H54 (cell line): ENCODE measurements at places on chromosomes 11 and 22.

DNA sequence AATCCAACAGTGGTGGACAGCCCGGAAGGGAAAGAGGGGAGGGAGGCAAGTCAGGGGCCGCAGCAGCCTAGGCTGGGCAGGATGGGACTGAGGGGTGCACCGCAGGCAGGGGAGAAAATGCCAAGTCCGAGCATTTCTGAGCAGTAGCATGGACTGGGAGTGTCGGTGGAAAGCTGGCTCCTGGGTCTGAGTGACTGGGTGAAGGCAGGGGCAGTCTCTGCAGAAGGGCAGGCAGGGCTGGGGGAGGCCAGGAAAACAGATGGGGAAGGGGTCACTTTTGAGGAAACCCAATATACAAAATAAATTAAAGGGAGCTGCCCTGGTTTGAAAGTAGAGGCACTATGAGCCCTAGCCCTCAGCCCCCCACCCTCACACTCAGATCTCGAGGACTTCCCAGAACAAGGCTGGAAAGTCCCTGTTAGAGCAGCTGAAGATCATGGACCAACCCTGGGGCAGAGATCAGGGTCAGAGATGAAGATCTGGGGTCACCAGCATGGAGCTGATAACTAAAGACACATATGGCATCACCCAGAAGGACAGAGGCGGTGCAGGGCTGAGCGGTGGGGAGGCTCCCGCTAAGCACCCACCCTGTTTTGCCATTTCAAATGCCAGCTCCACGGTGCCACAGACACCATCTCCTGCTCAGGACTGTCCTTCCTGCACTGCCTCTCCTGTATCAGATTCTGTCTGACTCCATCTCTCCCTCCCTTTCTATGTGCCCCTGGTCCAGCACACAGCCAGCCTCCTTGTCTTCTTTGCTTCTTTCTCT lies 32.4 kb upstream of the ETS1 start:
- no peak for DNase-seq

GRCh38 chr11:128574576-128575011 lies 12.8 kb downstream of the ETS1 start:
- DNase-seq: no peak

- DNase-seq: no peak
These were observed 1.6 kb downstream of the NADSYN1 start for GRCh38 chr11:71454470-71455113.

- DNase-seq: no peak
These were observed 452 bp upstream of the ATXN10 start for GRCh38 chr22:45670981-45671782.

- DNase-seq: no peak
These were observed 731 bp downstream of the GSTP1 start for GRCh38 chr11:67584205-67584880.

- DNase-seq: no peak
These were observed 15.2 kb upstream of the MTMR2 start for GRCh38 chr11:95939091-95939490.

DNA sequence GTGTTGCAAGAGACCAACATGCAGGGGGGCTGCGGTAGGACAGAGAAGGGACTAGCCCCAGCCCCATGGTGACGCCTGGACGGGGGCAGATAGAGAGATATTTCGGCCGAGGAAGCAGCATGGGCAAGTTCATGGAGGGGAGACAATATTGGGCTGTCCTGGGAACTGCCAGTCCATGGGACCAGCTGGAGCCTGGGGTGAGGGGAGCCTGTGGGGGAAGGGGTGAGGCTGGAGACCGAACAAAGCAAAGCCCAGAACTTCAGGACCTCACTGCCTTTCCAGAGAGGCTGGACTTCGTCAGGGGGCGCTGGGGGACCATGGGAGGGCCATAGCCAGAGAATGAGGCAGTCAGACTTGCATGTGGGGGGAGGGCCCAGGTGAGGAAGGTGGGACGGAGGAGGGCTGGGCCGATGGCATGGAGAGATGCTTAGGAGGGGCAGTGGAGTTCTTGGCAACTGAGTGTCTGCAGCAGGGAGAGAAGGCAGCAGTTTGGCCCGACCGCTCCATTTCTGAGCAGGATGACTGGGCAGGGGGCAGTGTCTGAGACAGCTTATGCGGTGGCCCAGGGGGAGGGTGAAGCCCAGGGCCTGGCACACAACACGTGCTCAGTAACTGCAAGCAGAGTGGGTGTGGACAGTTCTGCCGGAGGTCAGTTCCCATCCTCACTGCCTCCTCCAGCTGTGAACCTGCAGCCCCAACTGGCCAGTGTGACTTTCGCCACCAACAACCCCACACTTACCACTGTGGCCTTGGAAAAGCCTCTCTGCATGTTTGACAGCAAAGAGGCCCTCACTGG lies 712 bp downstream of the UPK3A start:
- DNase-seq: no peak

DNA sequence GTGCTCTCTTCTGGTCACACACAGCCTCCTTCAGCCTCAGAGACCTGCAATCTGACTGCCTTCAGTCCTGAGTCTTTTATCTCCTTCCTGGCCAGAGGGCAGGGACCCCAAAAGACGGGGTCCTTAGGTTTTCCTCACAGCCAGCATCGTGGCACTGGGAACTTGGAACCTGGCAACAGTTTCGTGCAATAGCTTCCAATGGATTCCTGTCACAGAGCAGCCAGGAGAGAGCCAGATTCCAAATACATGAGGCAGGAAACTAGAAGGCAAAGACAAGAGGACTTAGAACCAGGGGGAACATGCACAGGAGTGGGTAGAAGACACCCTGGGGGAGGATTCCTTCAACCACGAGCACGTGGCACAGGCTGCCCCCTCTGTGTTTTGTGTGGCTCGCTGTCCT lies 48.6 kb downstream of the C11orf91 start:
- no peak for DNase-seq

GRCh38 chr11:103939694-103940093 lies 96.7 kb upstream of the DDI1 start:
- no peak for DNase-seq

- DNase-seq: no peak
These were observed 3.3 kb upstream of the RAG1 start for GRCh38 chr11:36564376-36565030.

DNA sequence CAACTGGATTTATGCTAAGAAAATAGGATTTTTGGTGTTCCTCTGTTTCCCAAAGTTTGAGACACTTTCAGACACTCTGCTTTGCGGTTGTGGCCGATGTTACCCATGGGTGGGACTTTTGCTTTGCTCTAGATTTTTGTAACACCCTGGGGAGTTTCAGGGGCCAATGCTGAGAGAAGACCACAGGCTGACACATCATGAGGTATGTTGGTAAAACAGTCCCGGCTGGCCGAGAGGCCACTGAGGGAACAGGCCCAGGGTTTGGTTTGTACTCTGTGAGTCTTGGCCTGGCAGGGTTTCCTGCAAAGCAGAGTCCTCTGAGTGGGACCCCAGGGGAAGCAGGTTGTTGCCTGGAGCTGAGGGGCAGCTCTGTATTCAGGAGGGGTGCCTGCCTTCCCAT lies 78.5 kb upstream of the PITPNB start:
- DNase-seq: no peak

DNA sequence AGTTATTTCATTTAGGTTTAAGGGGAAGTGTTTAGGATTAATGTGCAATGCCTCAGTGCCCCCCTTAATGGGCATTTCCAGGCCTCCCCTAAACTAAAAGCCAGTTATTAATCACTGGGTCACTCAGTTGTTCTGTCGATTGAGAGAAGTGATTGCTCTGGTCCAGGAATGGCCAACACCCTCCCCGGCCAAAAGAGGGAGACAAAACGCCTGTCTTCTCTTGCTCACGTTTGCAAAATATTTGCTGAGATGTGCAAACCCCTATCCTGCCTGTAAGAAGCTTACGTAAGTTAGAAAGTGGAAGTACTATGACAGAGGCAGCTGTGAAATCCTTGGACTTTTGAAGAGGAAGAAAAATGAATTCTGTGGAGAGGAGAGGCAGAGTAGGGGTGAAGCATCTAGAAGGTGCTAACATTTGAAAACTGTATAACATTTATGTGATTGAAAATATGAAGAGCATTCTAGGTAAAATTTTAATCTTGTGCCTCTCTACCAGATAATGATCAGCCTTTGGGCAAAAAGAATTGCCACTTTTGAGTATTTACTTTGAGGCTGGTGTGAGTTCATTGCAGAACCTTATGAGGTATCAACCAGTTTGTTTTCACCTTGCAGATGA lies 37.7 kb downstream of the NTM start:
- peak; percentile 8 for DNase-seq

- peak; percentile 13 for DNase-seq
These were observed 737.2 kb downstream of the LRRC4C start for GRCh38 chr11:40722179-40722795.

DNA sequence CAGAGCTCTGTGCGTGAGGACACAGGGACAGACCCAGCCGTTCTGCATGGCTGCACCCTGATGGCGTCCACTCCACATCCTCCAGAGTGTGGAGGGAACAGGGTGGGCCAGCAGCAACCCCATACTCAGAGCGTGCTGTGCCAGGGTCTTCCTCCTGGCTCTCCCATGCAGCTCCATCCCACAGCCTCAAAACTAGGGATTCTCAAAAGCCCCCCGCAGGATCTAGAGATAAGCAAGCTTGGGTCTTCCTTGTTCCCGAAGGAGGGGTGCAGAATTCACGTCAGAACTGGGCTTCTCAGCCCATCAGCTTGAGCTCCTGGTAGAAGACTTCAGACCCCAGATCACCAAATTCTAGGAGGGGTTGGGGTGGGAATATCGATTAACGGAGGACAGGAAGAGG lies 858.8 kb downstream of the TBC1D22A start:
- DNase-seq: no peak

DNA sequence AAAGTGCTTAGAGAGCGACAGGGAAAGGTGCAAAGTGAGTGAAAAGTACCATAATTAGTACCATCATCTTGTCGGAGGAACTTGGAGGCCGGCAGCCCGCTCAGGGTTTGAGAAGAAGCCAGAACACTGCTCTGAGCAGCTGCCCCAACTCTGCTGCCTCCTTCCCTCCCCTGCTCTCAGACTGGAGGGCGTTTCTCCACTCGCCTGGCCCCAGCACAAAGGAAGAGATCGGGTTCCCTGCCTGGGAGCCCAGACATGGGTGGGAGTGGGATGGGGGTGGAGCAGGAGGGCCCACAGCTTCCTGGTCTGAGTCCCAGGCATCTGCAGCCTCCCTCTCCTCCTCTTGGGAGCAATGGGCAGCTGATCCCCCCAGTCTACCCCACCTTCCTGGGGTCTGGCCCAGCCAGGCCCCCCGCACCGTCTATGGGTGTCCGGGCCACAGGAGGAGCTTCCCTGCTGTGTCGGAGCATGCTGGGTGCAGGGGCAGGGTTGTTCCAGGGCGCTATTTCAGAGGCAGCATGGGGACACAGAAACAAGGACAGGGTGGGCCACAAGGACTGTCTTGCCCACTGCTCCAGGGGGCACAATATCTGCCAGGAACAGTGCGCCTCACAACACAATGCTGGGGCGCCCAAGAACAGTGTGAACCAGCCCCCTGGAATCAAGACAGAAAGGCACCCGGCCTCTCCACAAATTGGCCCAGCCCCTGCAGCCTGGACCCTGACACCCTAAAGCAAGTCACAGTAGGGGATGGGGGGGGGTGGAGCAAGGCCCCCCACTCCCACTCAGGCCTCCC lies 4.8 kb downstream of the LIF start:
- no peak for DNase-seq

- peak; percentile 86 for DNase-seq
These were observed at the start of gene BATF2 for GRCh38 chr11:64996710-64997380. TSS of gene BATF2 (minus strand) at chr11:64996971. CDS start at chr11:64996914, 57 bp downstream.
